Putamen (tissue), 1 donor: ENCODE measurements at places on chromosomes 6 and 20.

DNA sequence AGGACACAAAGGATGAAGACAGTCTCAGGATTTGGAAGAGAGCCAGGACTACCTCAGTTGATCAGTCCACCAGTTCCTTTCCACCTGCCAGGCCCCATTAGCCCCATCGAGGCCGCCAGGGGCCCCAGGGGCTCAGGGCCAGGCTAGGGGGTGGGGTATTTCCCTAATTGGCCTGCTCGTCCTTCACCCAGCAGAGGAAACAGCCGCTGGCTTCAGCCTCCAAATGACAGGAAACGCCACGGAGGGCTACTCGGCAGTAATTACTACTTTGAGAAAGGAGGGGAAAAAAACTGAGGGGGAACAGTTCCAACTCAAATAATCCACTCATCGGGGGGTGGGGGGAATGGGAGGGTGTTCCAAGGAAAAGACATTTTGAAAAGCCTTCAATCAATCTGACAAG lies 42.7 kb downstream of the MAFB start:
- DNase-seq, result no peak

- no peak for DNase-seq
These were observed 85.3 kb downstream of the COL21A1 start for GRCh38 chr6:56162081-56162480.

DNA sequence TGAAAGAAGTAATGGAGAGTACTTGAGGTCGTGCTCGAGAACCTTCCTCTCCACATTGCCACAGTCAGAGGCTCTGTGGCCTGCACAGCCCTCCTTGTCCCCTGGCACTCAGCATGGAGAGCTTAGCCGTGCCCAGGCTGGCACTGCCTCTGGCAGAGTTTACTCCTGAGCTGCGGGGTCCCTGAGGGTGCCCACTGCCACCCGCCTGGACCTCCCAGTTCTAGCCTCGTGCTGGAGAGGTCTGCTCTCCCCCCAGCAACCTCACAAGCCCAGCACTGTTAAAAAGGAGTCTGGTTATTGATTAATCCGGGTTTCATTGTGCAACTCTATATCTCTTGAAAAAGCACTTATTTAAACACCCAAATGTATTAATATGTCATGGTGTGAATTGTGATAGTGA lies 226.8 kb downstream of the TMEM242 start:
- DNase-seq, result peak; percentile 23

- DNase-seq, result no peak
These were observed 150.2 kb upstream of the SNX9 start for GRCh38 chr6:157672726-157673412.

GRCh38 chr6:1222728-1223595 lies 88.9 kb upstream of the FOXQ1 start:
- peak; percentile 65 for DNase-seq

DNA sequence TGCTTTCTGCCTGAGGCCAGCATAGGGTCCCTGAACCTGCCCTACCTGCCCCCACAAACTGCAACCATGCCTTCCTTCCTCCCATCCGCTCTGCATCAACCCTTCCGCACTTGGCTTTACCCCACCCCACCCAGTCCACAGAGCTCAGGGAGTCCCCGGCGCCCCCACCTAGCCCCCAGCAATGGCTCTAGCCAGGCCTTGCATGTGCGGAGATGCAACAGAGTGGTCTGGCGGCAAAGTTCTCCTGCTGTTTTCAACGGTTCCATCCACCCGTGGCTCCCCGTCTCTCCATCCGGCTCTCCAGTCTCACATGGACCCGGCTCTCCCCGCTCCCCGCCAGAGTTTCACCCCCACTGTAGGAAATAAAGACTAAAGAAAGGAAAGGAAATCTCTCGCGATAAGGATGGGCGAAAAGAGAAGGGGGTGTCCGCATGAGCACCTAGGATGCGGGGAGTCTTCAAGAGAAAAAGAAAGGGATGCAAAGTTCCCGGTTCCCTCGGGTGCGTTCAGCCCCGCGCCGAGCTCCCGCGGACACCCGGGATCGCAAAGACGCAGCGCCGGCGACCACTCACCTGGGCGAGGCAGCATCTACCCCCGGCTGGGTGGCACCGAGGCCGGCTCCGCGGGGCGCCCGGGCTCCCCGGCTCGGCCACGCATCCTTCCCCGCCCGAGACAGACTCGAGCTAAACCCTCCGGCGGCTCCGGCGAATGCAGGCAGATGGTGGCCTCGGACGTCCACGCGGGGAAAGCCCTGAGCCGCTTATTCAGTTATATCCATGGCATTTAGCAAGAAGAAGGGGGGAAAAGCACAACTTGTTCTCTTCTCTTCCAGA lies 579 bp downstream of the LRFN2 start:
- DNase-seq, result no peak

GRCh38 chr6:44211284-44211683 lies 5.4 kb upstream of the MYMX start:
- DNase-seq, result no peak

- no peak for DNase-seq
These were observed 283.7 kb upstream of the MAP3K7 start for GRCh38 chr6:90870561-90870960.

GRCh38 chr6:96947055-96947454 lies 22.5 kb downstream of the KLHL32 start:
- DNase-seq, result no peak

GRCh38 chr6:41370488-41371111 lies 35.2 kb downstream of the NCR2 start:
- no peak for DNase-seq

DNA sequence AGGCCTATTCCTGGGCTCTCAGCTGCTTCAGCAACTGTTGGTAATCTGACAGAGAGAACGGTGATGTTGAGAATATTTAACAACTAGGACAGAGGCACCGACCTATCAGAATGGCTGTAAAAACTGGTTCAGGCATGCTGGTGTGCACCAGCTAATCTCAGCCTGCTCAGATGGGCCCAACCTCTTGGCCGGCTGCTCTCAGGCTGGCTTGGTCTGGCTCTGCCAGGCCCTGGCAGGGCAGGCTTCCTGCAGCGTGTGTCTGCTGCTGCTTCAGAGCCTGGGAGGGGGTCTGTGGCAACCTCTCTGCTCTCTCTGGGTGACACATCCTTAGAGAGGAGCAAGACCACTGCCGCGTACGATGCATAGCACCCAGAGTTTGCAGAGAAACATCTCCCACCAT lies 4.8 kb downstream of the SLC2A12 start:
- no peak for DNase-seq

DNA sequence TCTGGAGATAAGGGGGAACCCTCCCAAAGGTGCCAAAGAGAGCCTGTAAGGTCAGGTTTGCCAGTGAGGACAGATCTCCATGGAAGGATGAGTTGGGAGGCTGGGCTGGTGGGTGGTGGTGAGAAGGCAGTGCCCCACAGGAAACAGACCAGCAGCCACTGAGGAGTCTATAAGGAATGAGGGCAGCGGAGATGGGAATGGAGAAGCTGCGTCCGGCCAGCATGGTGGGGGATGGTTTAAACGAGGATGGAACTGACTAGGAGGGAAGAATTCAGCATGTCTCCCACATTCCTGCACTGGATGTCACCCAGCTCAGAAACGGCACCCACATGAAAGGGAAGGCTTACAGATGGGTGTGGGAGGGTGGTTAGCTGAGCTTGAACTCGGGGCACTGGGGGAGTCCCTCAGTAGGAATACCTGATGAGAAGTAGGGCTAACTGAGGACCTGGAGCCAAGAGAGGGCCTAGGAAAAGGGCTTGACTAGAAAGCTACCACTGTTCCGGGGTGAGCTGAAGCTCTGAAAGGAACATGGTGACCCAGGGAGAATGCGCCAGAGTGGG lies 53.2 kb downstream of the FOXA2 start:
- no peak for DNase-seq

DNA sequence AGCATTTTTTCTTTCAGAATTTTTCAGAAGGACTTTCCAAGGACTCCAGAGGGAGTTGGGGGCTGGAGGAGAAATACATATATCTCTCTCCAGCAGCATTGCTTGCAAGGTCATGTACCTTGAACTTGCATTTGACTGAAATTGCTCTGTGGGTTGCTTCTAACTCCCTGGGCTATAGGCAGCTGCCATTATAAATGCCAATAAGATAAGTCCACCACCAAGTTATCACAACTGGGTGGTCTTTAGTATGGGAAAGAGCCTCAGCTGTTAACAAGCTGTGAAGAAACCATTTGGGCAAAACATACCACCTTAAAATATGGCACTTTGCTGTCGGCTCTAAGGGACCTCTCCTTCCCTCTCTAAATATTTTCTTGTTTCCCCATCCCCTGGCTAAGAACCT lies 20.9 kb upstream of the CITED2 start:
- no peak for DNase-seq

GRCh38 chr6:170110201-170111140 lies 180.4 kb downstream of the DLL1 start:
- DNase-seq, result no peak

DNA sequence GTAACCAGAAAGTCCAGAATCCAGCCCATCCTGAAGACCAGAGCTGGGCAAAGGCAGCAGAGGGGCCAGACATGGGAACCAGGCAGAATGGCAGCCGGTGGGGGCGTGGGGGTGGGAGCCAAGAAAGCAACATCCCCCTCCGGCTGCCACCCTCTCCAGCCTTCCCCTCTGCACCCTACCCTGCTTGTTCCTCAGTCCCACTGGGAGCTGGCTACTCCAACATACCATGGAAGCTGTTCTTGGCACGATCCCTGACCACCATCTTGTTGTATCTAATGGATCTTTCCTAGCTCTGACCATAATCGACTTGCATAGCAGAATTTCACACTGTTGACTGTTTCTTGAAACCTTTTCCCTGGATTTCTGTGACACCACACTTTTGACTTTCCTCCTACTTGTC lies 30.2 kb downstream of the ADA start:
- no peak for DNase-seq

DNA sequence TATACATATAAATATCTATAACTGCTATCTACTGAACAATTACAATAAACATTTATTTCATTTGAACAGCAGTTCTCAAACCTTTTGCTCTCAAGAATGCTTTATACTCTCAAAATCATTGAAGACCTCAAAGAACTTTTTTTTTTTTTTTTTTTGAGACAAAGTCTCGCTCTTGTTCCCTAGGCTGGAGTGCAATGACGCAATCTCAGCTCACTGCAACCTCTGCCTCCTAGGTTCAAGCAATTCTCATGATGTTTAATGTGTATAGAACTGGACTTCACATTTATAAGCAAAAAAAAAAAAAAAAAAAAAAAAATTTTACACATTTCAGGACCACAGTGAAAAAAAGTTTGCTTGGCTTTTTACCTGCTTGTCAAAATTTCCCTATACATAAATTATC lies 11.7 kb downstream of the UBE2V1 start:
- DNase-seq, result no peak

GRCh38 chr20:9235518-9235917 lies 166.6 kb downstream of the PLCB4 start:
- DNase-seq, result no peak

DNA sequence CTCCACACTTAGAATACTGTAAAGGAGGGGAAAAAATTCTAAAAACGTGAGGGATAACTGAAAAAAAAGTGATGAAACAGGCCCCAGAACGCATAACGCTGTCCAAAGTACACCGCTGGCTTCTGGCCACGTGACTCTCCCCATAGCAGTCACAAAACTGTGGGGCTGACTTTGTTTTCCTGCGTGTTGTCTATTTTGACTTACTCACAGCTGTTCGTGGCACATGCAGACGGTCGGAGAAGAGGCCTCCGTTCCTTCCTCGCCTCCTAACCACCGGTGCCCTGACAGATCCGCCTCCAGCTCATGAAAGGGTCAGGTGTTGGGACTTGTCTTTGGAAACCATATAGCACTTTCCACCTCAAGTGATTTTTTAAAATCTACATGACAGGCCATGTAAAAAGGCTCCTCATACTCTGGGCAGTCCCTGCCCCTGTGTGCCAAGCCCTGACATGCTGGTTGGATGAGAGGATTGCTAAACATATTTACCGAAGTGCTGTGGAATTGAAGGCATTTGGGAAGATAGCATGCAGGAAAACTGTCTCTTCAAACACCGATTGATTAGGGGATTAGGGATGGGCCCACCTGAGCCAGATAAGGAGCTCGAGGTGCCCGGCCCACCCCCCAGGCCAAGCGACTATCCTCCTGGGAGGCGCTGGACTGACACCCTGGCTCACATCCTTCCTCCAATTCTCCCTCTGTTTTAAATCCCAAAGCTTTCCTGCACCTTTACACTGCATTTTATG lies 54.8 kb downstream of the DACT2 start:
- no peak for DNase-seq

DNA sequence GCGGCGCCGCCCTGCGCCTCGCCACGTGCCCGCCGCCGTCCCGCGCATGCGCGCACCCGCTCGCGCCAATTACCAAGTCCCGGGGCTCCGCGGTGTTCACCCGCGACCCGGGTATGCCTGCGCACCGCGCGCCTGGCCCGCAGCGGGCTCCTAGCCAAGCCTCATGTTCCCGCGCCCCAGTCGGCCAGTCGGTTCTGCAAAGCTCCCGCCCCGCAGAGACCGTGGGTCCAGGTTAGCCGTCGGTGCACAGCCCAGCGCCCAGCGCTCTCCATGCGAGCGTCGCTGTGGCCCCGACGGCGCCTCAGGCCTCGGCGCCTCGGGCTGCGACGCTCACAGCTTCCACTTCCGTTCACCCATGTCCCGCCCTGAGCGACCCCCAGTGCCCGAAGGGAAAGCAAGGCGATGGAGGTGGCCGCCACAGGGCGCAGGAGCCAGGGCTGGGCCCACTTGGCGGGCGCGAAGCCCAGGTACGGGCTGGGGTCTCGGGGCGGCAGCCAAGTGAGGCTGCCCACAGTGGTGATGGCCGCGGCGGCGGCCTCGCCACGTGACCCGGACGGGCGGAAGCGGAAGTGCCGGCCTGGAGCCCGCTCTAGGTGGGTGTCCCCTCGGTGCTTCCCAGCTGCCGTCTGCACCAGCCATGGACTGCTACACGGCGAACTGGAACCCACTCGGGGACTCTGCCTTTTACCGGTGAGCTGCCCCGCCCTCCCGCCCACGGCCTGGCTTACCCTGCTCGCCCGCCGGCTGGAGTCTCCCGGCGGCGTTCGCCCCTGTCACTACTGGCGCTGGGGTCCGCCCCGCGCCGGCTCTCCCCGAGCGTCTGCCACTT lies at the start of the genes PCED1A and VPS16:
Gene PCED1A (minus strand): TSS at position 518 of the 829 bp plus-strand sequence. CDS start 743 bp downstream, outside the sequence.
Gene VPS16 (plus strand): TSS at position 608 of the 829 bp plus-strand sequence. CDS start 30 bp downstream, at position 638.
- peak; percentile 86 for DNase-seq

DNA sequence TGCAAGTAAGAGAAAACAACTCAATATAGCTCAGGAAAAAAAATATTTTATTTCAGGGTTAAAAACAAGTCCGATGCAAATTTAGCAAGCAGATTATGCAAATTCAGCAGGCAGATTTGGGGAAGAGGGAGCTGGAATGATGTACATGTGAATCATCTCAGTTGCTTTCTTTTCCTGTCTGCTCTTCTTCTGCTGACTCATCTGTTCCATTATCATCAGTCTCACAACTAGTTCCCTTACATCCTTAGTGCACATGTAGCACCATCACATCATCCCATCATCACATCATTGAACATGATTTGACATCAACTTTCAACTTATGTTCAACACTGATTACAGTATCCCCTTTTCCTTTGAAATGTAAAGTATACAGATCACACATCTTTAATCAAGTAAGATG lies 11.5 kb upstream of the DEFB113 start:
- peak; percentile 37 for DNase-seq

- DNase-seq, result no peak
These were observed 96.6 kb downstream of the SLC16A10 start for GRCh38 chr6:111183702-111184517.
